Mesenteric fat pad (tissue), 1 donor: ENCODE measurements at places on chromosomes 2 and 18. TPM values are rescaled to one million over a fixed set of nuclear protein-coding genes. Genes with fewer than 3 reads are reported as not detected.
A peak's percentile ranks its signal among the peaks of the same experiment; 100 is the strongest.

Gene EMILIN2
- 37.2 TPM for total RNA-seq

GRCh38 chr2:28380219-28380618 lies 12.4 kb upstream of the FOSL2 start:
- DNase-seq: no peak

- DNase-seq: no peak
Measured at GRCh38 chr2:172311921-172312345, 115.5 kb upstream of the ITGA6 start.

Gene SLC30A3
- total RNA-seq: not detected

GRCh38 chr2:71936076-71937030 lies 211.3 kb downstream of the CYP26B1 start:
- DNase-seq: peak; percentile 72

GRCh38 chr18:6413579-6414117 lies 1.1 kb downstream of the L3MBTL4 start:
- DNase-seq: no peak

- DNase-seq: peak; percentile 79
Measured at GRCh38 chr18:79584491-79585394, 94.9 kb upstream of the CTDP1 start.

Gene MYOM1
- total RNA-seq: 3.9 TPM

DNA sequence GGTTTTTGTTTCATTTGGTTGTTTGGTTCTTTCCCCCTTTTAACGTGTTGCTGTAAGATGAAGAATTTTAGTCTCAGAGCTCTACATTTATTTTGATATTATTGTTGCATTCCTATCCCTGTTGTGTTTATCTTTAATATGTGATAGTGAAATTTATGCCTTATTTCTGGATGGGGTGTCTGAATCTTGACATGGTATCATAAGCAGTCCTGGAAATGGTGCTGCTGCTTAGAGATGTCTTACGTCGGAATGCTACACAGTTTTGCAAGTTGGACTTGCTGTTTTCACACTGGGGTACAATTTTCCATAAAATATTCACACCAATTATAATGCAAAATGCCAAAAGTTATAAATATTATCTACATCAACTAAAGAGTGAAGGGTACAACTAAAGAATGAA lies 164.0 kb downstream of the GPD2 start:
- no peak for DNase-seq

Gene NUP35
- 12.6 TPM for total RNA-seq

- DNase-seq: peak; percentile 72
Measured at GRCh38 chr18:75064513-75064905, 144.4 kb downstream of the PTGR3 start.

DNA sequence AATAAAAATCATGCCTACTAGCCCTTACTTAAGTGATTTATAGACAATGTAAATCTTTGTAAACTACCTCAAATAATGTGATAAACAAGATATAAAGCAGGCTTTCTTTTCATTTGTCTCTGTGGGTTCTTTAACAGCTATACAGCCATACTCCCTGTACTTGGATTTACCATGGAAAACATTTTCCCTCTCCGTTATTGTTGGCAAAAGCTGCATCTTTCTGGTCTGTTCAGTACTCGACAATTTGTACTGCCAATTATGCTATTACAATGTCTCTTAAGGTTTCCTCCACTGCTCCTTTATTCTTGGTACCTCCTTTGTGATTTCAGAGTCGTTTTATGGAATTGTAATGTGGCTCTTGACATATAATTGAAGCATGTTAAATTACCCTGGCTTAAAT lies 426.3 kb upstream of the PKDCC start:
- DNase-seq: no peak

- DNase-seq: no peak
Measured at GRCh38 chr2:44498551-44498950, 136.8 kb downstream of the CAMKMT start.

Gene FEV
- total RNA-seq: not detected

Gene ATP6V1B1
- total RNA-seq: 2.4 TPM

GRCh38 chr2:46700435-46700834 lies 215.2 kb downstream of the MCFD2 start:
- DNase-seq: no peak

- no peak for DNase-seq
Measured at GRCh38 chr2:64414736-64415435, 39.1 kb upstream of the LGALSL start.

DNA sequence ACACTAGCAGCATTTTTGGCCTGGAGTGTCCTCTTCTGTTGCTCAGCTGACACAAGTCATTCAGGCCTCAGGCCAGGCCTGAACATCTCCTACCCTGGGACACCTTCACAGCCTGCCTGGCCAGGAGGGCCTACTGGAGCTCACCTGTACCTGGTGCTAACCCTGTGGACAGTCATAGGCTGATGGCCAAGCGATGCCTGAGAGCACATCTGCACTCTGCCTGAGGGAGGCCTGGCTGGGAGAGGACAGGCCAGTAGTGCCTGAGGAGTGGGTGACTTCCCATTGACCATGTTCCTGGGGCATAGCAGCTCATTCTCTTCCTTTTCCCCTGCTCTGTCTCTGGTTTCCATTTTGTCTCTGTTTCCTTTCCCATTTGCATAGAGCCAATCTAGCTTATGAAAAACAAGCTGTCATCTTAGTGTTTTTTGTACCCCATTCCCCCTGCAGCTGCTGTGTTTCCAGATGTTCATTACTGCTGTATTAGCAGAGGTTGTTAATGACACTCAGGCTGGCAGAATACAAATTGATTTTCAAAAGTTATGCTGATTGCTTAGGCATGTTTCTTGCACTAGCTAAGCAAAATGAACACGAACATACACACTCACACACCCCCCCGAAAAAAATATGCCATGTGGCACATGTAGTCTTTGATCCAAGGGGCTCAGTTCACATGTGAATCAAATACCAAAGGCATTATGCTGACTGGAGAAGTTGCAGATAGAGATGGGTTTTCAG lies 149.7 kb upstream of the HS6ST1 start:
- no peak for DNase-seq
